ENCODE measurements at places on chromosomes 5 and 9.

DNA sequence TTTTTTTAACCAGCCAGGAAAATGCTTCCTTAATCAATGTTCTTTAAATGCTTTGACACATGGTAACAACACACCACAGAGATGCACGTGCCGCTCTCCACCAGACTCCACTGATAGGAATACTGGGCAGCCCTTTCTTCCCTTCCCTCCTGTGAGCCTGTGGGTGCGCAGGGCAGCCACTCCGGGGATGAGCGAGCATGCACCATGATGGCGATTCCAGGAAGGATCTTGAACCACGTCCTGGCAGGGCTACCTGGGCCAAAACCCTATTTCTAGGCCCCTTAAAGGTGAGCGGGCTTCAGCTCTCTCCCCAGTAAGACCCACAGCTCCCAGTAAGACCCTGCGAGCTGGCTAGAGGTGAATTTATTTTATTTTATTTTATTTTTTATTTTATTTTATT is 128.2 kb downstream of the MVB12B start:
- no peak for DNase-seq

DNA sequence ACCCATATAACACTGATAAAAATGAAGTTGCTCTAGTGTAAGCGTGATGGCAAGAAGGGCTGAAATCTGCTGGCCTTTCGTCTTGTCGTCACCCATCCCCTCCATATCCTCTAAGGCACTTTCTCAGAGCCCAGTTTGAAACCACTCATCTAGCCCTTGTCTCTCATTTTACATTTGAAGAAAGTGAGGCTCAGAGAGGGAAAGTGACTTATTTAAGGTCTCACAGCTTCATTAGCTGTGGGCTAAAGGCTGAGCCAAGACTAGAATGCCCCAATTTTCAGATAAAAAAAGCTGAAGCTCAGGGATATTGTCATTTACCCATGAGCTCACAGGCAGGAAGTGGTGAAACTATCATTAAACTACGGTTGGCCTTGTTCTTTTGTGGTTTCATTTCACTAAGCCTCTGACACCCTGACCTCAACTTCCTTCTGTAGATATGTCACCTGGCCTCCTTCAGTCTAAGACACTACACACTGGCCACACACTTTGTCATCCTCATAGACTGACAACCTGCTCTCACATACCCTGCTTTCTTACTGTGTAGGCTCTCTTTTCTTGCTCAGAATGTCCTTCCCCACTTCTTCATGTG is 176.7 kb upstream of the DMAC1 start:
- DNase-seq = no peak

DNA sequence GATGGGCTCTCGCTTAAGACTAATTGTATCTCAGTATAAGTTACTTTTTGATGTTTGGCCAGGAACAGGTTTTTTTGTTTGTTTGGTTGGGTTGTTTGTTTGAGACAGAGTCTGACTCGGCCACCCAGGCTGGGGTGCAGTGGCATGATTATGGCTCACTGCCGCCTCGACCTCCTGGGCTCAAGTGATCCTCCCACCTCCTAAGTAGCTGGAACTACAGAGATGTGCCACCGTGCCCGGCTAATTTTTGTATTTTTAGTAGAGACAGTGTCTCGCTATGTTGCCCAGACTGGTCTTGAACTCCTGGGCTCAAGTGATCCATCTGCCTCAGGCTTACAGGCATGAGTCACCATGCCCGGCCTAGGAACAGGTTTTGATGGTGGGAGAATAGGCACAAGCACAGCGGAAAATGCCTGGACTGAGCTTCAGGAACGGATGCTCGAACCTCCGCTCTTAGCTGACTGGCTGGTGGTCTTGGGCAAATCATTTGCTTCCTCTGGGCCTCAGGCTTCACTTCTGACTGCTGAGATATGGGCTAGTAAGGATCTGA is 11.4 kb upstream of the SYNPO start:
- DNase-seq = no peak

GRCh38 chr5:14696057-14696456 is 31.5 kb downstream of the OTULIN start:
- no peak for DNase-seq

- peak; percentile 51 for DNase-seq
These were observed 252.9 kb downstream of the MAT2B start for GRCh38 chr5:163758283-163758711.

- DNase-seq = no peak
These were observed 747.1 kb downstream of the CETN3 start for GRCh38 chr5:89662499-89662898.

DNA sequence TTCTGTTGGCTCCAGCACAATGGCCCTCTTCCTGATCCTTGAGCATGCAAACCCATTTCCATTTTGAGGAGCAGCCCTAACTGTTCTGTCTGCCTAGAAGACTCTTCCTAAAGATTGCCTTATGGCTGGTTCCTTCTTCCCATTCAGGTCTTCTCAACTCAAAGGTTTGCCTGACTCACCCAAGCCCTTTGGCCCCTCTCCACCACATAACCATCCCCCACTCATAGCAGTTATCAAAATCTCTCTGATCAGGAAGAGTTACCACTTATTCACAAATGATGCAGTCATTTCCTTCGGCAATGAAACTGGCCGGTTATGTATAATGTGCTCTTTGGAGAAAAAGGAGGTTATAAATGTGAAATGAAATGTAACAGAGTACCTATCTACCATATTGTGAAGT is 8.9 kb upstream of the POU4F3 start:
- DNase-seq = no peak

GRCh38 chr9:93979721-93980120 is 24.6 kb upstream of the BARX1 start:
- no peak for DNase-seq

Measured in skeletal muscle cell (primary cell).